Activated T-cell treated with anti-CD3 and anti-CD28 coated beads for 4 hours (primary cell): ENCODE measurements at places on chromosomes 6 and 20.

- DNase-seq, result no peak
These were observed 38.9 kb upstream of the KCNK5 start for GRCh38 chr6:39268171-39268570.

DNA sequence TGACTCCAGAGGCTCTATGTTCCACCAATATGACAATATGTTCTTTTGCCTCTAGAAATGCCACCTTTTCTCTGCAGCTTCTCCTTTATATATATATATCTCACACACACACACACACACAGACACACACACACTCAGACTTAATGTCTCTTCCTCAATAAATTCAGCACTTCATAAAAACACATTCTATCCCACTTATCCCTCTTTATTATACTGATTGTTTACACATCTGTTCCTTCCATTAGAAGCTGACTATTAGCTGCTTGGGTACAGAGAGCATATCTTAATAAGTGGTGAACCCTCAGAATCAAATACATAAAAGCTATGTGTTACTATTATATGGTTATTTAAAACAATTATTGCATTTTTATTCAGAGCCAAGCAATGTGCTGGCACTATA, 23.3 kb downstream of the NRSN1 start:
- DNase-seq, result no peak

- no peak for DNase-seq
These were observed 13.8 kb upstream of the TLDC2 start for GRCh38 chr20:36861875-36862801.

DNA sequence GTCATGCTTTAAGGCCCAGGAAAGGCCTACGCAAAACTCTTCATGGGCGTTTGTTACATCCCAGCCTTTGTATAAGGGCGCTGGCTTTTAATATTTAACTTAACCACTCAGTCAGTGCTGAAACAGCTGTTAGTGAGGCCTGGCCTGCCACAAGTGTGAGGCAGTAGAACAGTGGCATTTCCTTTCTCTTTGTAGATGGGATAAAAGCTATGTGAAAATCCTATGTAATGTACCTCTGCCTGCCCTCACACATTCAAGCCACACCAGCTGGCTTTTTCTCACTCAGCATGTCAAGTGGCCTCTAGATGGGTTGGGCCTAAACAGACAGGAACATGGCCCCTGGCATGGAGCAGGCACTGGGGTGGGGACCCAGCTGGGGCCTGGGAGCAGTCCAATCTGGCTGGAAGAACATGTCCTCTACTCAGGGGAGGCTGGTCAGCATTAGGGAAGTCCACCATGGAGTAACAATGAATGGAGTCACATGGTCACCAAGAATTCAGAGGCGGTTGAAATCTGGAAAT, 20.7 kb downstream of the CGA start:
- DNase-seq, result no peak

DNA sequence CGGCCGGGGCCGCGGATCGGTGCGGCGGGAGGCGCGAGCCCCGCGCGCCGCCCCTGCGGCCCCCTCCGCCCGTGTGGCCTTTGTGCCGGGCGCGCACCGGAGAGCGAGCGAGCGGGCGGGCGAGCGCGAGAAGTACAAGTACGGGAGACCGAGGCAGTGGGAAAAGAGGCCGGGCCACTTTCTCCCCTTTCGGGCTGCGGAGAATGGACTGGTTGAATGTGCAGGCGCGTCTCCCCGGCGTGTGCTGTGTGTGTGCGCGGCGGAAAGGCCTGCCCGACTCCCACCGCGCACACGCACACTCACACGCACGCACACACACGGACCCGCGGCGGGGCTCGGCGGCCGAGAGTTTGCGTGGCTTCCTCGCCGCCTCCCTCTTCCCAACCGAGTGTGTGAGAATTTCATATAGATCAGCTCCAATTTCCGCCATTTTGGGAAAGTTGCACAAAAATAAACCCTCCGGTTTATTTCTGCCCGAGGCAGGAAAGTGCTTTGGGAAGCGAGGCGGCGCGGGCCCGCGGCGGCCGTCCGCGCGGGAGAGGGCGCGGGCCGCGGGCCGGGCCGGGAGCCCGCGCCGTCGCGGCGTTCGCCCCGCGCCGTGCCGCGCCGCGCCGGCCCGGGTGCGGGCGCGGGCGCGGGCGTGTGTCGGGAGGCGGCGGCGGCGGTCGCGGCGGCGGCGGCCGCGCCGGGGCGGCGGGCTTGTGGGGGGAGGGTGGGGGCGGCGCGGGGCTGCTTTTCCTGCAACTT, 1.1 kb downstream of the L3MBTL3 start:
- DNase-seq, result peak; percentile 32

DNA sequence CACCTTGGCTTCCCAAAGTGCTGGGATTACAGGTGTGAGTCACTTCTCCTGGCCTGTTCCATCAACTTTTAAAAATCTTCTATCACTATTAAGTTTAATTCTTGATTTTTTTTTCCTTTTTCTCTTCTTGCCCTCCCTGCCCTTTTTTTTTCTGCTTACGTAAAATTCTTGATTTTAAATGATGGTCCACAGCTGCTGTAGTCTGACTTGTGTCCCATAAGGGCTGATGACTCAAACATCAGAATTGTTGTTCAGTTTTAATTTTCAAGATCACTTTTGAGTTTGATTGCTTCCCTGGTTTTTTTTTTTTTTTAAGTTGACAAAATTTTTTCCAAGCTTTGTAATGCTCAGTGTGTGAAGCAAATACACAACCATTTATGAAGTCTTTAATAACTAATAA, 61.9 kb downstream of the CBFA2T2 start:
- no peak for DNase-seq
